Esophagus squamous epithelium (tissue), 5 donors: ENCODE measurements at places on chromosomes 11 and 22.

DNA sequence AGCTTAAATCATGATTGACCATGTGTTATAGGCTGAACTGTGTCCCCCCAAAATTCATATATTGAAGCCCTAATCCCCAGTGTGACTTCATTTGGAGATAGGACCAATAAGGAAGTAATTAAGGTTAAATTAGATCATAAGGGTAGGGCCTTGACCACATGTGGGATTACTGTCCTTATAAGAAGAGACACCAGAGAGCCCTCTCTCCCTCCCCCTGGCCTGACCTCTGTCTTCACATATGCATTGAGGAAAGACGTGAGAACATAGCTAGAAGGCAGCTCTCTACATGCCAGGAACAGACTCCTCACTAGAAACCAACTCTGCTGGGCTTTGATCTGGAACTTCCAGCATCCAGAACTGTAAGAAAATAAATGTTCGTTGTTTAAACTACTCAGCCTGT, 13.6 kb upstream of the NUP50 start:
- no peak overlapping the region for H3K4me3 ChIP-seq
- no peaks in the 10 kb centered on the region for H3K27me3 ChIP-seq
- no peak overlapping the region for H3K27ac ChIP-seq
- H3K4me1 ChIP-seq = no peaks in the 10 kb centered on the region
- H3K36me3 ChIP-seq = no peaks in the 10 kb centered on the region

DNA sequence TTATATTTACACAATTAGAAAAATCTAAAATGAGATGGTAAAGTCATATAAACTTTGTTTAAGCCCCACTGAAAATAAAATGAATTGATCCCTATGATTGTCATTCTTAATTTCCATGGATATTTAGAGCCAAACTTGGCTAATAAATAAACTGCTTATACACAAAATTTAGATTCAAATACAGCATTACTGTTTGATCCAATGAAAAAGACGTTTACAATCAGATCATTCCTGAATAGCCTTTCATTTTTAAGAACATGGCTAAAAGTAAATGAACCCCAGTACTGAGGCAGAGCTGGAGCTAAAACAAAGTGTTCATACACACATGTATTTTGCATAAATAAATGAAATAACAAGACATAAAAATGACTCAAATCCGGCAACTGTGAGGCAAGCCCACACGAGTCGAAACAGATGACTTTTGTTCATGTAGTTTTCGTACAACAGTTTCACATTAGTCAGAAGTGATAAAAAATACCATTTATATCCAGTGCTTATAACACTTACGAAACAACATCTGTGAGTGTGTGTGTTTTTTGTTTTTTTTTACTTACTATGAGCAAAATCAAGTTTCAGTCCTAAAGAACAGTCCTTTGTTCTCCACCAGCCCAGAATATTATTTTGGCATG, 386.5 kb downstream of the SOX6 start:
- no peaks in the 10 kb centered on the region for H3K36me3 ChIP-seq
- peak overlapping the region; percentile 79 for H3K27ac ChIP-seq
- peaks cover 30% of the 10 kb centered on the region for H3K4me1 ChIP-seq
- peak overlapping the region; percentile 9 for H3K4me3 ChIP-seq

- peaks cover 6% of the 10 kb centered on the region for H3K27me3 ChIP-seq
- H3K4me1 ChIP-seq = peaks cover 58% of the 10 kb centered on the region
- peaks cover 16% of the 10 kb centered on the region for H3K36me3 ChIP-seq
- H3K4me3 ChIP-seq = peak overlapping the region; percentile 36
Measured at GRCh38 chr22:20438427-20438677, 727 bp upstream of the SCARF2 start.

DNA sequence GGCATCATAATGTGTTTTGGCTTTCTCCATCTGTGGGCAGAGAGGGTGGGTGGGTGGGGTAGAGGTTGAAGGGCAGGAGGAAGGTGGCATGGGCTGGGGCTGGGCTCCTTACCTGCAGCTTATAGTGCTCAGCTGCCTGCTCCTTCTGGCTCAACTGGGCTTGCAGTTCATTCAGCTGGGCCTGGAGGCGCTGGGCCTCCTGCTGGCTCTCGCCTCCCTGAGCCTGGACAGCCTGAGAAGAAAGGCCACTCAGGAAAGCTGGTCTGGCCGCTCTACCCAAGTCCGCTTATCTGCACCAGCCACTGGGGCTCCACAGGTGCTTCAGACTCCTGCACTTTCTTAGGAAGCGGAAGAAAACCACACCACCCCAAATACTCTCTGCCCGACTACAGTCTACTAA, 10.4 kb downstream of the IL18BP start:
- H3K36me3 ChIP-seq = peaks cover 100% of the 10 kb centered on the region
- DNase-seq = no peak
- peaks cover 59% of the 10 kb centered on the region for H3K4me1 ChIP-seq
- H3K27me3 ChIP-seq = no peaks in the 10 kb centered on the region
- no peak overlapping the region for H3K27ac ChIP-seq

DNA sequence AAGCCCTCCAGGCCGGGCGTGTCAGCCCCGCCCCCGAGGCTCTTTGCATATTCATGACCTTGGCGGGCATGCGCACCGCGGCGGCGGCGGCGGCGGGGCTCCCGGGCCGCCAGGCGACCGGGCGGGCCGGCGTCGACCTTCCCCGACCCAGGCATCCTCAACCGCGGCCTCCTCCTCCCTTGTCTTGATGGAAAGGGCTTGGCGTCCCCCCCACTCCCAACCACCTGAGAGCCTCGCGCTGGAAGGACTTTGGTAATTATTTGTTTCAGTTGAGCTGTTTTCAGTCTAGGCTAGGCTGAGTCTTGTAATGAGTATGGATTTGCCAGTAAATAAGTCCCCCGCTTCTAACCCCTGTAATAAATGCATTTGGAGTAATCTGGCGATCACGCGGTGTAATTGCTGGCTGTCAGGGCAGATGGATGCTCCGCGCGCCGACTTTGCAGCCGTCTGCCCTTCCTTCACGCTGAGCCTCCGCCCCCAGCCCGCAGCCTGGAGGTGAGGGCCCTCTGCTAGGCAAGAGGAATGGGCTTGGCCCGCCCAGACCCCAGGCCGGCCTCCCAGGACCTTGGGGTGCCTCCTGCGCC, 25.2 kb downstream of the FLRT1 start:
- H3K27ac ChIP-seq = no peak overlapping the region
- DNase-seq = no peak
- H3K4me1 ChIP-seq = no peaks in the 10 kb centered on the region
- peak overlapping the region; percentile 38 for H3K4me3 ChIP-seq

- DNase-seq = no peak
- no peaks in the 10 kb centered on the region for H3K27me3 ChIP-seq
- H3K27ac ChIP-seq = no peak overlapping the region
- H3K4me3 ChIP-seq = no peak overlapping the region
- no peaks in the 10 kb centered on the region for H3K4me1 ChIP-seq
- H3K36me3 ChIP-seq = peaks cover 70% of the 10 kb centered on the region
Measured at GRCh38 chr11:77851503-77851902, 30.6 kb downstream of the AAMDC start.

DNA sequence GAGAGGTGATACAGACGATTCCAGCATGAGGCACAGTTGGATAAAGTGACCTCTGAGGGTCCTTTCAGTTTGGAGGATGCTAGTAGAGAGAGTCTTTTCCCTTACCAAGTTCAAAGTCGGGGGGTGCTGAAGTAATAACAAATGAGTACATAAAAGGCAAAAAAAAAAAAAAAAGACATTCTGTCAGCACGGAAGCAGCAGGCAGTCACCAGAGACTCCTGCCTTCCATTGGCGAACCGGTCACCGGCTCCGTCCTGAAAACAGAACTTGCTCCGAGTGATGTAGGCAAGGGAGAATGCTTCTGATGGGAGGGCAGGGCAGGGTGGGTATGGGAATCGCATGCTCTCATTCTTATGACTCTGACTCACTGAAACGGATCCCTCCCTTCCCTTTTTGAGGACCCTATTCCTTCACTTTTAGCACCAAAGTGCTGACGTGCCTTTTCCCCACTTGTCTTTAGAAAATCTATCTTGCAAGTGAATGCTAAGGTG, 65.9 kb downstream of the PRR5L start:
- peaks cover 42% of the 10 kb centered on the region for H3K4me1 ChIP-seq
- peak overlapping the region; percentile 21 for H3K4me3 ChIP-seq
- no peaks in the 10 kb centered on the region for H3K36me3 ChIP-seq
- DNase-seq = no peak

- H3K4me1 ChIP-seq = peaks cover 37% of the 10 kb centered on the region
- no peak overlapping the region for H3K4me3 ChIP-seq
- H3K36me3 ChIP-seq = no peaks in the 10 kb centered on the region
Measured at GRCh38 chr22:17705951-17706900, 67.7 kb downstream of the BCL2L13 start.

DNA sequence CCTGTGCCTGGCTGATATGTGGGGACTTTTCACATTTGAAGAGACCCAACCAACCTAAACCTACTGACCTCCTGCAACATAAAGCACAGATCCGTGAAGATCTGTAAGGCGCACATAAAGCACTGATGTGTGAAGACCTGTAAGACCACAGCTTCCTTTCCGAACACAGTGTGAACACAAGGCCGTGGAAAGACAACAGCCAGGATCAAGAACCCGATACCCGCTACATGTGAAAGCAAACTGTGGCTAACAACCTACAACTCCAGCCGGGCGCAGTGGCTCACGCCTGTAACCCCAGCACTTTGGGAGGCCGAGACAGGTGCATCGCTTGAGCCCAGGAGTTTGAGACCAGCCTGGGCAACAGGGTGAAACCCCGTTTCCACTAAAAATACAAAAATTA, 17.6 kb upstream of the PPFIA1 start:
- no peak overlapping the region for H3K27ac ChIP-seq
- no peaks in the 10 kb centered on the region for H3K4me1 ChIP-seq
- DNase-seq = no peak

GRCh38 chr11:125449565-125449964, 46.5 kb downstream of the FEZ1 start:
- H3K4me3 ChIP-seq = no peak overlapping the region
- H3K27ac ChIP-seq = no peak overlapping the region
- H3K27me3 ChIP-seq = no peaks in the 10 kb centered on the region
- no peak for DNase-seq
- H3K4me1 ChIP-seq = peaks cover 16% of the 10 kb centered on the region

DNA sequence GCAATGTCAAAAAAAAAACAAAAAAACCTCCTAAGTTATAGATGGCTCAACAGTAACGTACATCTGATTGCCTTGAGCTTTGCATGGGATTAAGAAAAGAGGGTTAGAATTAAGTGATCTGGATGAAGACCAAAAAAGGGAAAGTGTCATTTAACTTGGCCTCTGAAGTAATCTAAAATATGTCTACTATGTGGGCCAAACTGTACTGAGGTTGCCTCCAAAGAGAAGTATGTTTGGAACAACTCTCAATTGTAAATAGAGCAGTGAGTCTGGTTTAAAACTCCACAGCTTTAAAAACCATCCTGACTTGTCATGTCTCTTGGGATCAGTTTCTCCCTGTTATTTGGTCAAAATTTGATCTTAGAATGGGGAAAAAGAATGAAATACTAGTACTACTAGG, 11.6 kb upstream of the RTCB start:
- H3K27me3 ChIP-seq = peaks cover 63% of the 10 kb centered on the region
- H3K4me3 ChIP-seq = no peak overlapping the region
- no peaks in the 10 kb centered on the region for H3K4me1 ChIP-seq
- H3K36me3 ChIP-seq = no peaks in the 10 kb centered on the region
- no peak for DNase-seq
- H3K27ac ChIP-seq = no peak overlapping the region

- no peaks in the 10 kb centered on the region for H3K4me1 ChIP-seq
- H3K27me3 ChIP-seq = no peaks in the 10 kb centered on the region
- DNase-seq = no peak
- H3K27ac ChIP-seq = no peak overlapping the region
- no peak overlapping the region for H3K4me3 ChIP-seq
Measured at GRCh38 chr11:88603091-88603867, 265.7 kb upstream of the CTSC start.

- H3K4me3 ChIP-seq = no peak overlapping the region
- no peaks in the 10 kb centered on the region for H3K27me3 ChIP-seq
- H3K4me1 ChIP-seq = peaks cover 40% of the 10 kb centered on the region
- no peak for DNase-seq
Measured at GRCh38 chr11:8813658-8814057, 97.3 kb upstream of the AKIP1 start.

DNA sequence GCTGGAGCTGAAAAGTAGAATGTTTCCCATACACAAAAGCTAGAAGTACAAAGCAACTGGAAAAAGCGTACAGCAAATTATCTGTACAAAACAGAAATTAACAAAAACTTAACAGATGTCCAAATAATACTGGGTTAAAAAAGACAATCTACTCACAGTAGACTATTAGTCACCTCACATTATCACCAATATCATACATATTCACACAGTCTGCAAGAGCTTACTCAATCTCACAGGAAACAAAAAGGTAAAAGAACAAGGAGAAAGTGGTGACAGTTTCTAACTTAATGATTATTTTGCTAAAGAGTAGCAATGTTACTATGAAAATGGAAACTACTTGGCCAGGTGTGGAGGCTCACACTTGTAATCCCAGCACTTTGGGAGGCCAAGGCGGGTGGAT, 11.9 kb downstream of the CELF1 start:
- no peak for DNase-seq
- no peaks in the 10 kb centered on the region for H3K36me3 ChIP-seq
- no peak overlapping the region for H3K4me3 ChIP-seq
- no peaks in the 10 kb centered on the region for H3K27me3 ChIP-seq

DNA sequence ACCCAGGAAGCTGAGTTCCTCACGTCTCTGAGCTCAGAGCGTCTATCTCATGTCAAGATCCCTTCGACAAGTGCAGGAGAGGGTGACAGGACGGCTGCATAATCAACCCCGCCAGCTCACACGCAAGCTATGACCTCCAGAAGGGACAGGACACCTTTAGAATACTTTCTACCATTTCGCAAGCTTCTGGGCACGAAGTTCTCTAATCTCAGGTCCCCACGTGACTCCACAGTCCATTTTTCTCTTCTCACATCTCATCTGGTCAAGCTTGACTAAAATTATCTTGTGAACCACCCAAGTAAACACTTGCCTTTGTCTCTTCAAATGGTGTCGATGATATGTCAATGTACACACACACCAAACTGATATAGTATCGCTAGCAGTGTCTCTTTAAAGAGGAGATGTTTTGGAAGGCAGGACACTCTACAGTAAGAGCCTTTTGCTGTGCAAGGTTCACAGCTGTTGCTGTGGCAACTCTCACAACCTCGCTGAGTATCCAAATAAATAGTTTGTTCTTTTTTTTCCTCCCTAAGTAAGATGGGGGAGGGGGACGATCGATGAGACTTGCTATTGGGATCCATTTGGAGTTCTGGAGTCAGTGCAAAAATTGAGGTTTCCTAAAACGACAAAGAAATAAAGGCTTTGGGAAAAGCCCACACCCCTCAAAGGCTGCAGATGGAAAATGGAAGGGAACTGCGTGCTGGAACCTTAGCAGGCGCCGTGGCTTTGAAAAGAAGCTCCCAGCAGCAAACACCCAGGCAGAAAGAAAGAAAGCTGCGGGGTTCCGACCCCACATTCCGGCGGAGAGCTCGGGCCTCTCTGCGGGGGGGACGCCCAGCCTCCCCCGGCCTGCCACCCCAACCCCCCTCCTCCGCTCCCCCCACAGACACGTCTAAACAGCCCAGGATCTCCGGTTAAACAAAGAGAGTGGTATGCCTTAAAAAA, 215.4 kb upstream of the UBASH3B start:
- no peaks in the 10 kb centered on the region for H3K27me3 ChIP-seq
- H3K36me3 ChIP-seq = no peaks in the 10 kb centered on the region

DNA sequence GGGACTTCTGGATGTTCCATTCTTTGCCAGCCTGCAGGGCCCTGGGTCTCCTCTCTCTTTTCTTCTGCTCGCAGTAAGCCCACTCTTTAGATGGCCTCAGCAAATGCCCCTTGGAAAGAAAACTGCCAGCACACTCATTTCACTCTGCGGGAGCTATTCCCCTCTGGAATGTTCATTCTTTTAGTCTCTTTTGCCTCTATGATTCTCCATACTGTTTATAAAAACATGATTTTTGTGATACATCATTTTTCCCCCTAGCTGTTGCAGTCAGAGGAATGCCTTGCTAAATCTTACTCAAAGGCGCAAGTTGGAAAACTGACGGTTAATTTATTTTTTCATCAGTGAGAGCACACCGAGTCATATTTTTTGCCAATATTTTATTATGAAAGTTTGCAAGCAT, 184.9 kb downstream of the SNX19 start:
- no peak overlapping the region for H3K27ac ChIP-seq
- H3K36me3 ChIP-seq = no peaks in the 10 kb centered on the region
- H3K27me3 ChIP-seq = no peaks in the 10 kb centered on the region
